Caco-2 (cell line): ENCODE measurements at places on chromosomes 2 and 18.
A peak's percentile ranks its signal among the peaks of the same experiment; 100 is the strongest.

DNA sequence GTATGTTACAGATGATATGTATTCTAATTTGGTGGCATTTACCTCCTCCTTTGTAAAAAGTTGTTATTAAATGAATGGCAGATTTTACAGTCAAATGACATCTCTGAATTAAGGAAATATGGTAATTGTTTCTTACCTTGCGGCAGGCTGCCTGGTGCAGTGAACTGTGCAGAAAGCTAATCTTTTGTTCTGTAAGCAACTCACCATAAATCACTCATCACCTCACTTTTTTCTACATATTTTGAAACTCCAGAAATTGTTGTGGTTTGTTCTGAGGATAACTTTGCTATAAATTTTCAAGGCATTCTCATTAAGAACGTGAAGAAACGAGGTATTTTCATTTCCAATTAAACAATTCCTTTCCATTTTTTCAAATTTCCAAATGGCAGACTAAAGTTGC lies 52.7 kb downstream of the ST6GAL2 start:
- no peak for DNase-seq

DNA sequence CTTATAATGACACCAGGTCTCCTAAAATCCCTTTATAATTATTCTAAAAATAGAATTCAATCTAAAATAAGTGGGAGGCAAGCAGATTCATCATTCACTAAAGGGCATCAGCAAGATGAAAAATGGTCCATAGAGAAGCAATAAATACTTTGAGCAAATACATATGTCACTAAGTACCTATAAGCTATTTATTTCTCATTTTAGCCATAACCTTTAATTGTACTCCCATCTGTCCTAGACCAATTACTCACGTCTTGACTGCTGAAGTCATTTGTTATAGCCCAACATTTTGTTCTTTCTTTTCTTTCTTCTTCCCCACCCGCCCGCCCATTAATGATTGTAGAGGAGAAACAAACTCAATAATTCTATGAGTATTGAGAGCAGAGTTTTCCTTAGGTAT lies 105.7 kb downstream of the MAP2 start:
- no peak for DNase-seq

DNA sequence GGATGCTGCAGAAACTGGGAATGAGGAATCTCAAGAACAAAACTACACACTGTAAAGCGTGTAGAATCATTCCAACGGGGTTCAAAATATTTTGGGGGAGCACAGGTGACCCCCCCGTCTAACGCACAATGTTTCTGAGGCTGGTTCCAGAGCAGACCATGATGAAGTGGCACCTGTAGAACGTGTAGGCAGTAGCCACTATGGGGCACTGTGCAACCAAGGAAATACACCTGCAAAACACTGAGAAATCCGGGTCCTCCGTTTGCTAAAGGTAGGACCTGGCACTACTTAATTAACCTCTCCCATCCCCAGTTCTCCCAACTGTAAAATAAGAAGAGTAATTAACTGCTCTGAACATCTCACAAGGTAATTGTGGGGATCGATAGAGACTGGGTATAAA lies 22.6 kb downstream of the ST6GAL2 start:
- no peak for DNase-seq

GRCh38 chr2:120759543-120760331 lies 24.1 kb downstream of the GLI2 start:
- DNase-seq, result peak; percentile 10

- no peak for DNase-seq
Observed at GRCh38 chr18:60656553-60656952, 284.0 kb upstream of the MC4R start.

GRCh38 chr2:240455272-240455646 lies 19.8 kb downstream of the GPC1 start:
- no peak for DNase-seq

DNA sequence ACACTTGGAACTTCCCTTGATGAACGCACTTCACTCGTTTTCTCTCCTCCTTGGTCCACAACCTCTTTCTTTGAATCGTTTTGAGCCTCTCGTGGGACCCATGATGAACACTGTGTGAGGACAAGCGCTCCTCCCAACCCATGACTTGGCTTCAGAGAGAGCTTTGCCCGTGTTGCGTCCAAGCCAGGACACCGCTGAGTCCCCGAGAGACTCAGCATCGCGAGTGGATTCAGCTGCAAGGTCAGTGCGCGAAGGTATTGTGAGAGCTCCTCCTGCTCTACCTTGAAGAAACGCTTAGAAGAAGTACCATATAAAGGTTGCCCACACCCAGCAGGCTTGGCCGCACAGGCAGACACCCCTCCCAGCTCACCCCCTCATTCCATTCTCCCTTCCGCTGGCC lies 58.7 kb downstream of the ZNF516 start:
- DNase-seq, result no peak

DNA sequence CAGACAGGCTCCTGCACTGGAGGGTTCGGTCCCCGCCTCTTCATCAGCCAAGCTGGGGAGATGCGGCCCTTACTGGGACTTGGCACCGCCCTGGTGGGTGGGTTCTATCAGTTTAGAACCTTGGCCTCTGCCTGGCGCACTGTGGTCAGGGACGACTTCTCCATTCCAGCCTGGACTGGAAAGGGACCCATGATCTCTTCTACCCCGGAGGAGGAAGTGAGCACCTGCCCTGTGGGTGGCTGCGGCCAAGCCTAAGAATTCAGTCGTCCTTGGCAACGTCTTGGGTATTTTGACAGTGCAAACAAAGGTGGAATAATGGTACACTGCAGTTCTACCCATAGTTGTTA lies 106.9 kb upstream of the CD302 start:
- DNase-seq, result no peak

- no peak for DNase-seq
Observed at GRCh38 chr2:207283356-207283755, 117.6 kb upstream of the KLF7 start.

DNA sequence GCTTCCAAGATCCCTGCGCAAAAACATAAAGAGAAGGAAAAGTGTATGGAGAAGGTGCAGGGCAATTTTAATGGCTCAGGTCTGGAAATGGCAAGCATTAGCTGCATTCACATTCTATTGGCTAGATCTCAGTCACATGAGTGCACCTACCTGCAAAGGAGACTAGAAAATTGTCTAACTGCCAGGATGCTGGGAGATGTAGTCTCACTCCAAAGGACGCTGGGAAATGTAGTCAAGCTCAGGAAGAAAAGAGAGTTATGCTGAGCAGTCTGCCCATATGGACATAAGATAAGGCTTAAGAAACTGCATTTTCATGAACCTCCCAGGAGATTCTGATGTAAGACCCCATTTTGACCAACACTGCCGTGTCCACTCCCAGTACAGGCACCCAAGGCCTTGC lies 9.5 kb upstream of the KLHL29 start:
- no peak for DNase-seq

DNA sequence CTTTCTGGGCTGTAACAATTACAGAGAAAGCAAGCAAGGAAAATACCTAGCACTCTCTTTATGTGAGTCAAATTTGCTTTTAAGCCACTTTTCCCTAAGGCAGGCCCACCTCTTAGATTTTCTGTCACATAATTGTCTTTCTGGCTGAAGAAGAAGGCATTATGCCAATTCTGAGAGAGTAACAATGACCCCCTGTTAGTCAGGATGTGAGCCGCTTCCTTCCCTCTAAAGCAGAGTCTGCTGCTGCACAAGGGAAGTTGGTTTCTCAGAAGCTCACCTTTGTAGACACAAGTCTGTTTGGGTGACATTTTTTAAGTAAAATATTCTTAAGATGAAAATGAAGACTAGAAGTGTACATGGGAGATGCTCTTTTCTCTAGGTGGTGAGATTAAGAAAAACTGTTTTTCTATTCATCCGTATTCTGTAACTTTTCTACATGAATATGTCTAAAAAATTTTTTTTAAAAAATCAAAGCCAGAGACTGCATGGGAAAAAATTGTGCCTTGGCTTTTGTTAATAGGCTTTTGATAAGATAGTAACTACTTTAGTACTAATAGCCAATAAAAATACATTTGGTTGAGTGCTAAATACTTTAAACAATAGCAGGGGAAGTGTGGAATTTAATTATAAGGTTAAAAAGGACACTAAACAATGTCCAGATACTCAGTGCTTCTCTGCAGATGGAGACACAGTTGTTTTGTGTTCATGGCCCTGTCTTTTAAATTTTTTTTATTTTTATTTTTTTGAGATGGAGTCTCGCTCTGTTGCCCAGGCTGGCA lies 33.4 kb upstream of the VPS54 start:
- no peak for DNase-seq

GRCh38 chr2:144086965-144087364 lies 433.0 kb downstream of the ZEB2 start:
- DNase-seq, result no peak

GRCh38 chr2:217654168-217654567 lies 348.6 kb downstream of the TNS1 start:
- no peak for DNase-seq

- DNase-seq, result peak; percentile 61
Observed at GRCh38 chr2:86396291-86396785, 44.8 kb upstream of the KDM3A start.

GRCh38 chr18:10688766-10689165 lies 162.9 kb downstream of the NAPG start:
- DNase-seq, result no peak

DNA sequence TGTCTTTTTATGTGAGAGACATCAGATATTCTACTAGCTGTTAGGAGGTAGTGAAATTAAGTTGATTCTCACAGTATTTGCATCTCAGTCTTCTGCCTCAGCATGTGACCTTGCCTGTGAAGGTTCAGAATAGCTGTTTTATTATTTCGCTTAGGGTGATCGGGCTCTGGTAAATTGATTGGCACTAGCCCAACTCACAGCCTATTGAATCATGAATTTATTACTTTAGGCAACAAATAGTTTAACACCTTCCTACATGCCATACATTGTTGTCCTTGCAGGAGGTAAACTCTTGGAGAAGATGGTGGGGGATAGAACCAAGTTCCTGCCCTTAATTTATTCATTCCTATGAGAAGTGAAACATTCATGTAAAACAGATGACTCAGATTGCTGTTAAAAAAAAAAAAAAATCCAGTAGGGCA lies 101.9 kb downstream of the GPD2 start:
- no peak for DNase-seq

DNA sequence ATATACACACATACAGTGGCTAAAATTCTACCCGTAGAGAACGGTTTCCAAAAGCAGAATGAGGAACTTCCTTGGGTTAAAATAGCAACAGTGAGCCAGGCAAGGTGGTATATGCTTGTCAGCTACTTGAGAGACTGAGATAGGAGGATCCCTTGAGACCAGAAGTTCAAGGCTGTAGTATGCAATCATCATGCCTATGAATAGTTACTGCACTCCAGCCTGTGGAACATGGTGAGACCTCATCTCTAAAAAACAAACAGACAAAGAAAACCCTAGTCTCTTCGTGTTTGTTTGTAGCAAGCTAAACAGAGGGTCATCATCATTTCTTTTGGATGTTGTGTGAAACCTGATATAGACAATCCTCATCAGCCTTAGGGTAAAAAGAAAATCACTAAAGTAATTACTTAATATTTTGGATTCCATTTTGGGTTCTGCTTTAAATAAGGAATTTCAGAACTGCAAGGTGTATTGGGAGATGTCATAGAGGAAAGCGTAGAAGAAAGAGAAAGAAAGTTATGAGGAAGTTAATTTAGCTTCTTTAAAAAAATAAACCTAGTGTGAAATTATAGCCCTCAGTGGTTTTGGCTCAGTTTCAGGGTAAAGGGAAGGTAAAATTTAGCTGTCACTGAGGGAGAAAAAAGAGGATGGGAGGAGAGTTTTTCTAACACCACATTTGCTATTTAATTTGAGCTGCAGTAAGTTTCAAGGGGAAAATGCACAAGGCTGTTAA lies 46.5 kb downstream of the PLEK start:
- DNase-seq, result no peak

GRCh38 chr18:48952287-48953103 lies 1.7 kb upstream of the SMAD7 start:
- DNase-seq, result peak; percentile 59

DNA sequence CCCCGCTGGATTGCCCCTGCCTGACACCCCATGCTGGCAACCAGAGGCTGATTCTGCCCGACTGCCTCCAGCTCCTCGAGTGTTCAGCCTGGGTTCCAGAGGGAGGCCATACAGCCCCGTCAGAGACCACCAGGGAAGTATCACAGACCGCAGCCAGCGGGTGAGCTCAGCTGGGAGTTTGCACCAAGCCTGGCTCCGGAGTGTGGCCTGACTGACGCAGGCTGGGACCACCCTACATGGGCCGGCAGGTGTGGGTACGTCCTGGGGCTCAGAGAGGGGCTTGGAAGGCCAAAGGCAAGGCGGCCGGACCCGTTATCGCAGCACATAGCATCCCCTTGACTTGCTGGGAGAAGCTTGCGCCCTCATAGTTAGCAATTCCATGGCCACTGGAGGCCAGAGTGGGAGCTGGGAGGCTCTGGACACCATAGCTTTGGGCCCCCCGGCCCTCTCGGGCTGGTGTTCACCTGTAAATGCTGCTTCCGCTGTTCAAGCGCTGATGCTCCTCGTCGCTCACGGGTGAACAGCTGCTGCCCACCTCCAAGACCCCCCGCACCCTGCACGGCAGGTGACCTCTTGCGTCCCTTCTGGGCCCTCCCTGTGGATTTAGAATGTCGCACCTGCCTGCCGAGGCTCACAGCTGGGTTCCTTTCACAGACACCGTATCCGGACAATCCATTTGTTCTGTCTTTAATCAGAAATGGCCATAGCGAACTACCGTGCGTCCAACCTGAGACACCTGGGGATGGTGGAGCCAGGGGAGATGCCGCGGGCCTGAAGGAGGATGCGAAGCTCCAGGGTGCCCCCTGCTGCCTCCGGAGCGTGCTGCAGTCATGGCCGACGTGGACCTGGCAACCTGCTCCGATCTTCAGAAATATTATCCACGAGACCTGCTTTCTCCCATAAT lies 31.2 kb upstream of the SLC66A3 start:
- DNase-seq, result peak; percentile 76

DNA sequence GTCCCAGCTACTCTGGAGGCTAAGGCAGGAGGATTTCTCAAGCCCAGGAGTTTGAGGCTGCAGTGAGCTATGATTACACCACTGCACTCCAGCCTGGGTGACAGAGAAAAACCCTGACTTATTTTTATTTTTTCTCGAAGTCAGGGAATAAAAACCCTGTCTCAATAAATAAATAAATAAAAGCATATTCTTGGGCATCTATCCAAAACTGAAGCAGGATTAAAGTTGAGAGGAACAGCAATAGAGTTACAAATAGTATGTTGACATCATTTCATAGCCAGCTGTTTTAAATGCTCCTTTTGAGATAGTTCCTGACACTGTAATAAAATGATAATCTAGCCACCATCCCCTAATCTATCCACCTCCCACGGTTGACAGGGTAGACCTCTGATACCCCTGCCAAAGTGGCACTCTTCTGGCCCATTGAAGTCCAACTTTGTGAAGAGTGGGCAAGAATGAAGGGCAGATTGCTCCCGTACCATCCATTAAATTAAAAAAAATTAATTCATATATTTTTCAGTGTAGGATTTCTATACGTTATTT lies 42.3 kb upstream of the LPIN2 start:
- DNase-seq, result no peak

- DNase-seq, result no peak
Observed at GRCh38 chr2:152580714-152581113, 136.5 kb downstream of the PRPF40A start.
